GM12864 (cell line): ENCODE measurements at places on chromosomes 1 and 21.

GRCh38 chr1:165376041-165376810 is 19.7 kb upstream of the LMX1A start:
- no peak for DNase-seq

- DNase-seq = no peak
These were observed 86.4 kb upstream of the C1orf21 start for GRCh38 chr1:184300446-184300845.

- peak; percentile 31 for DNase-seq
These were observed 768 bp upstream of the RIIAD1 start for GRCh38 chr1:151720554-151720953.

GRCh38 chr1:234520908-234521817 is 42.2 kb upstream of the TARBP1 start:
- no peak for DNase-seq

GRCh38 chr1:145961109-145961424 is 3.2 kb upstream of the LIX1L start:
- no peak for DNase-seq

GRCh38 chr1:169120066-169120465 is 13.6 kb downstream of the ATP1B1 start:
- no peak for DNase-seq

DNA sequence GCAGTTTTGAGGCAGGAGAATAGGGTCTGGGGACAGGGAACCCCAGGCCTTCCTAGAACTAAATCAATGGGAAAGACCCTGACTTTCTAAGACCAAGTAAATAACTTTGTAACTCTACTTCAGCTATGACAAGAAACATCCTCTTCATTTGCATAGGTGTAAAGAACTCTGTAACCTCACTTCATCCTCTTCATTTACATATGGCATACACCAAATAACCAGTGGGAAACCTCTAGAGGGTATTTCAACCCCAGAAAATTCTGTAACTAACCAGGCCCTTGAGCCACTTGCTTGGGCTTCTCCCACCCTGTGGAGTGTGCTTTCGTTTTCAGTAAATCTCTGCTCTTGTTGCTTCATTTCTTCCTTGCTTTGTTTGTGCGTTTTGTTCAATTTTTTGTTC is 495.6 kb downstream of the SIPA1L2 start:
- DNase-seq = no peak

DNA sequence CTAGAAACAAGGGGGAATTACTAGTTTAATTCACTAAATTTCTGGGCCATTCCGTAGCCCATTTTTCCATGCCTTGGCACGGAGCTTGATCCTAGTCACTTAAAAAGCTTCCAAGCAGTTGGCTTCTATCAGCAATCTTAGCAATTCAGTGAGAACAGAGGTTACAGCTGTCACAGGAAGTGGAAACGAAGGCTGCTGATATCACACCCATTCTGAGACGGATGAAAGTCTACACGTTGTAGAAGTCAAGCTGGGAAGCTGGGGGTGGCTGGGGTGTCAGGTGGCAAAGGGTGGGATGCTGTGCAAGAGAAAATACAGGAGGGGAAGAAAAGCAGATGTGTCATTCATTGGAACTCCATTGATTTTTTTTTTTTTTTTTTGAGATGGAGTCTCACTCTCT is 11.8 kb upstream of the STMN1 start:
- DNase-seq = no peak

DNA sequence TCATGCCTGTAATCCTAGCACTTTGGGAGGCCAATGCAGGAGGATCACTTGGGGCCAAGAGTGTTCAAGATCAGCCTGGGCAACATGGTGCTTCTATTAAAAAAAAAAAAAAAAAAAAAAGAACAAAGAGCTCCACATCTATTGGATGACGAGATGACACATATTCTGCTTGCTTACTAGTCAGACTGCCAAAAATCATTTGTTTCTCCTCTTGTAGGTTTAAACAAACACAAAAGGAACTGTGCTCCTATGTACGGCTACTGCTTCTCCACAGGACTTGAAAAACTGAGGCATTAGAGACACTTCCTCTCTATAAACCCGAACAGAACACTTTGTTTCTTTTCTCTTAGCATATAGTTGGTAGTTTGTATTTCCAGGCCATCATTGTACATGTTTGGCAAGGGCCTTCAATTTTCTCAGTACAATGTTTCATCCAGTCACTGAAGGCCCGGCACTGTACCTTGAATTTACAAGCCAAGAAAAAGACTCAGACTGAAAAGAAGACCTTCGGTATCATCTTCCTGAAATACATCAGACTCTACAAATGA is 6.0 kb downstream of the TRIT1 start:
- no peak for DNase-seq

GRCh38 chr1:16183179-16183578 is 27.3 kb upstream of the EPHA2 start:
- no peak for DNase-seq

GRCh38 chr1:116332451-116332850 is 40.6 kb upstream of the ATP1A1 start:
- DNase-seq = no peak

- no peak for DNase-seq
These were observed 172.2 kb downstream of the TBX15 start for GRCh38 chr1:118815909-118816308.

DNA sequence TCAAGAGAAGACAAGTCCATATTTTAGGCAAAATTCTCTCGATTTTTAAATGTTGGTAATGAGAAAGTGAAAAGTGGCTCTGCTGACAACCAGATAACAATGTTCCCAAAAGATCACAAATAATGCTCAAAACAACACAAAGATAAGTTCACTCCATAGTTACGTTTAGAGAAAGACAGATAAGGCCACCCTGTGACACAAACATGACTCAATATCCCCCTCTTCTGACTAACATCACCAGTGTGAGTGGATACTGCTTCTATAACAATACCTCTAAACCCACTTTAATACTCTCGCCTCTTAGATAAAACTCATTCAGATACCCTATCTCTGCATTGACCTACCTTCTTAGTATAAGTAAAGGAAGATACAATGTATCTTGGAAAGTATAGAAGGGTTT is 51.2 kb upstream of the RGS7 start:
- DNase-seq = no peak

DNA sequence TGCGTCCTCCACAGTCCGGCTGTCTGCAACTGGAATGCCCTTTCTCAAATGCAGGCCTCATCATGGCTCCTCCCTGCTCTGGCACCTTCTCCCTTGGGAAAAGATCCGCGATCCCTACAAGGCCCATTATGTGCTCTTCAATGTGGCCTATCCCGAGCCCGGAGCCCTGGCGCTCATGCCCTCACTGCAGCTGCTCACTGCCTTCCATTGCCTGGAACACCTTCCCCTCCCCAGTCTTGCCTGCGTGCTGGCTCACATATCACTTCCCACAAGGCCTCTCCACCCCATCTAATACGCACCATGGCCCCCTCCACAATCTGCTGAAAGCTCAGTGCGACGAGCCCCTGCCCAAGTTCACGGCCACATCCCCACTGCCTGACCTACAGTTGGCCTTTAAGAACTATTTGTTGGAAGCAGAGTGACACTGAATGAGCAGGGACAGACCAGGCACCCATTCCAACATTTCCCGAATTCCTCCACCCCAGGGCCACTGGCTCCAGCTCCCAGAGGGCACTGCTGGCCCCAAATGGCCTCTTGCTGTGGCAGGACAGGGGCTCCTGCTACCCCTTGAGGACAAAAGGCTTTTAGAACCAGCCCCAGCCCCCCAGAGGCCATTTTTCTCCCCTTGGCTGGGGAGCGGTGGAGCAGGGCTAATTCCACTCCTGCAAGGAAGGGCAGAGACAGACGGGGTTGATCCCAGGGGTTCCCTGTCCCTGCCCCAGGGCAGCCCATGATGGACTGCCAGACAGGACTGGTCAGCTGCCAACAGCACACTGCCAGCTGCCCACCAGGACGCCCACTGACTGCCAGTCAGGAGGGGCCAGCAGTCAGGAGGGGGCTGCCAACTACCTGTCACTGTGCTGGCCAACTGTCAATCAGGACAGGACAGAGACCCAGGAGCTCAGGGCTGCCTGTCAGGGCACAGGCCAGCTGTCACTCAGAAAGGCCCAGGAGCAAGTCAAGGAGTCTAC is 64.8 kb downstream of the DHRS3 start:
- no peak for DNase-seq

GRCh38 chr21:45544449-45545235 is 2.4 kb upstream of the SLC19A1 start:
- no peak for DNase-seq

- DNase-seq = no peak
These were observed 108.7 kb downstream of the USH2A start for GRCh38 chr1:216314379-216315095.

DNA sequence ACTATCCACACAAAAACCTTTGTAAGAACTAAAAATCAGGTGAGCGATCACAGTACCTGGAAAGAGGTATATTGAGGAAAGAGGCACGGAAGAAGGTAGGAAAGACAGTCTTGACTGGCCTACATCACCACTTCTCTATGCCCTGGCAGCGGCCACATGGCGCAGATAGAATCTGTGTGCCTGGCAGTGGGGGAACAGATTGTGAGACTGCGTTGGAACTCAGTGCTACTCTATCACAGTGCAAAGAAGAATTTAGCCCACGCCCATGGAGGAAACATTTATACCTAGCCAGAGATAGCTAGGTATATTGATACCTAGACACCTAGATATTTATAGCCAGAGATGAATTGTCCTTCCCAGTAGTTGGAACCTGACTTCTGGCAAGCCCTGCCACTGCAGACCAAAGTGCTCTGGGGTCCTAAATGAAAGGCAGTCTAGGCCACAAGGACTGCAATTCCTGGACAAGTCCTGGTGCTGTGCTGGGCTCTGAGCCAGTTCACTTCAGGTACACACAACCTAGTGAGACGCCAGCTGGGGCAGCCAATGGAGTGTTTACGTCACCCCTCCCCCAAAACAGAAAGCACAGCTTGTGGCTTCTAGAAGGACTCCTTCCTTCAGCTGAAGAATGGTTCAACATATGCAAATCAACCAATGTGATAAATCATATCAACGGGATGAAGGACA is 51.9 kb downstream of the DHX9 start:
- DNase-seq = no peak

DNA sequence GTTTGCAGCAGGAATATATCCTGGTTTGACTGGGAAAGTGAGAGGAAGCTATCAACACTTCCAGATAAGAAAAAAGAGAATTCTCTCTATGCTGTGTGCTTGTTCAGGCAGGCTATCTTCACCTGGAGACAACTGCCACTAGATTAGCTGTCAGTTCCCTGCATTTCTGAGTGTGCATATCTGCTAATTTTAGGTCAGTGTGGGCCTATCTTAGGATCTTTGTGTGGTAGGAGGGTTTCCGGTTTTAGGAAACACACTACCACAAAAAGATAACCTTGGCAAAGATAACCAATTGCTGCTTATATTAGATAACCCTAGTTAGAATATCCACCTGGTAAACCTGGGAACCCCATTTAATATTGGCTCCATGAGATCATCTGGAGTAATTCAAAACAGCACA is 22.5 kb upstream of the GBP5 start:
- no peak for DNase-seq

DNA sequence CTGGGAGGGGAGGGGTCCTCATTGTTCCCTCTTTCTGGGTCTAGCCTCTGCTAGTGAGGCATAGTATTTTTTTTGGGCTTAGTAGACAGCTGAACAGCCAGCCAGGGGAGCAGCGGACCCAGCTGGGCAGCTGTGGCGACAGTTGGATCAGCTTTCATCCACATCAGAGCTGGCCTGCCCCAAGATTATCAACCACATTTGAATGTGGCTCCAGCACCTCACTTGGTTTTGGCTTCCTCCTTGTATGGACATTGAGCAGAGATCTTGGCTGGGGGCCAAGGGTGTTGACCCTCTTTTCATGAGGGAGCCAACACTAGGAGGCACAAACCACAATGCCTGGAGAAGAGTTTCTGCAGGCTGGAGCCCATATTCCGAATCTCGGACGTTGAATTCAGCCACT is 25.0 kb downstream of the WNT4 start:
- DNase-seq = no peak

DNA sequence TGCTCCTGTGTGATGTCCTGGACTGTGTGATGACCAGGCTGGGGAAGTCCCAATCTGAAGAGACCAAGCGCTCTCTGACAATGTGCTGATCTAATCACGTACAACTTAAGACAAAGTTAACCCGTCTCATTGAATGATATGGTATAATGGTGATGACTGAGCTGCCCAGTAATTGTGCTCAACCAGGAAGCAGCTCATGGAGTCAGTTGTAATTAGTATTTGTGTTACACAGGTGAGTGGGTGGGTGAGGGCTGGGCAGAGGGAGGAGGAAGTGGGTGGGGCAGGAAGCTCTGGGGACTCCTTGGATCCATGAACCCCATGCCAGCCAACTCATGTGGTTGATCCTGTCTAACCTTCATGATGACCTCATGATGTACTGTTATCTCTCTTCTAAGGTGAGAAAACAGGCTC is 8.7 kb upstream of the ECE1 start:
- DNase-seq = no peak

GRCh38 chr1:91579658-91580228 is 79.1 kb downstream of the CDC7 start:
- DNase-seq = no peak

DNA sequence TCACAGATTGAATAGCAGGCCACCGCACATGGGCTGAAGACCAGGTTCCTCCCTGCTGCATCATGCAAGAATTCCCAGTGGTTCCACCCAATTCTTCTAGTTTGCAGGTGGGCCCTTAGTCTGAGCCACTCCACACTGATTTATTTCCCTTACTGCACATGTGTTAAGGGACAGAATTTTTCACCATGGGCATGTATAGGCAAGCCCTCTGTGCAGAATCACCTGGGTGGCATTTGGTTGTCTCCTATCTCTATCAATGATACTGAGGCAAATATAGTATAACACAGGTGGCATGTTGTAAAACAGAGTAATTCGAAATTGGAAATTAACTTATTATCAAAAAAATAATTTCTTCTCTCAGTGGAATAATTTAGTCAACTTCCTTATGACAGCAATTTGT is 1892.4 kb downstream of the NCAM2 start:
- no peak for DNase-seq

DNA sequence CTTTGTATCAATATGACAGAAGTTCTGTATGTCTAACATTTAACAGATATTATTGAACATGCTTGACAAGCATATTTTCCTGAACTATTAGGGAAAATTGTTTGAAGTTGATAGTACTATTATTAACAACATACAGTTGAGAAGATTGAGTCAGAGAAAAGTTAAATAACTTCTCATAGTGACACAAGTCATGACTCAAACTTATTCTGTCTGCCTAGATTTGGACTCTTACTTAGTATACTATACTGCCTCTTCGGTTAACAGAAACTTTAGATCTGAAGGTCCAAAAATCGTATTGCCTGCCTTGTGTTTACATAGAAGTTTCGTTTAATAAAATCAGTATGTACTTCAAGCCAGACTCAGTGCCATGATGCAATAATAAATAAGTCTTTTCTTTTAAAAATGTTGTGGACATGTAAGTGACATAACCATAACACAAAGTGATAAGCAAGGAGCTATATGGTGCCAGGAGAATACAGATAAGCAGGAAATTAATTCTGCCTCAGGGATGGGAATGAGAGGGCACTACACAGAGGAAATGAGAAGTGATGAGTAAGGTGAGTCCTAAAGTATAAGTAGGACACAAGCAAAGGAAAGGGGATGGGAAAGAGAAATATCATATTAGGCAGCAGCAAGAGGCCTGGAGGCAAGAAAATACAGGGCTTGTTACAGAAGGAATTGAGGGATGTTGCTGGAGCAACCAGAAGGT is 48.1 kb downstream of the LHX9 start:
- no peak for DNase-seq

- DNase-seq = no peak
These were observed 1.4 kb downstream of the ACKR1 start for GRCh38 chr1:159206110-159206509.

- DNase-seq = no peak
These were observed 75.0 kb downstream of the MRPS6 start for GRCh38 chr21:34148419-34148804.
